Stimulated activated CD4-positive, alpha-beta T cell treated with anti-CD3 and anti-CD28 coated beads, Interleukin-4, amount 100 ng/mL, for 4 hours (primary cell): ENCODE measurements at places on chromosomes 13 and 19.

- DNase-seq: no peak
Measured at GRCh38 chr19:3049089-3049488, 13.2 kb downstream of the TLE5 start.

GRCh38 chr13:80374901-80375300, 34.0 kb upstream of the SPRY2 start:
- no peak for DNase-seq

DNA sequence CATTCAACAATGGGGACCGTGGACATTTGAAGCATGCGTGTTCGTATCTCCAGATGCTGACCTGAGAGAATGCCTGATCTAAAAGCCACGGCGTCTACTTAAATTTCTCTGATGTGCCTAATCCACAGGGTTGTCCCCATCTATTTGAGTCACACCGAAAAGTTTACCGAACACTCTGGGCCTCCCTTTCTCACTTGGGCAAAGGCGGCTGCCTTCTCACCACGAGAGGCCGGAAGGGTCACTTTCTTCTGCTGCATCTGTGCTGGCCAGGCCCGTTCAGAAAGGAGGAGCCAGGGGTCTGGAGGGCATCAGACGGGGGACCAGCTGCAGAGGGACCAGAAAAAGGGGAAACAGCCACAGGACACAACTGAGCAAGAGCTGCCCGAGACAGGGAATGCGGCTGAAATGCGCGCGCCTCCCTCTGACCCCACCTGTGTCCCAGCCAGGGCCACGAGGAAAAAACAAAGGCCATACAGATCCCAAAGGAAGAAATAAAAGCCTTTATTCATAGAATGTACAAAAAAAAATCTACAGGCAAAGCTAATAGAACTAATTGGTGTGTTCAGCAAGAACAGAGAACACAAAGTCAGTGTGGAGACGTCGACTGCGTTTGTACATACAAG, 71.3 kb upstream of the C13orf46 start:
- DNase-seq: no peak

- no peak for DNase-seq
Measured at GRCh38 chr13:99269627-99270241, 11.6 kb upstream of the GPR18 start.

DNA sequence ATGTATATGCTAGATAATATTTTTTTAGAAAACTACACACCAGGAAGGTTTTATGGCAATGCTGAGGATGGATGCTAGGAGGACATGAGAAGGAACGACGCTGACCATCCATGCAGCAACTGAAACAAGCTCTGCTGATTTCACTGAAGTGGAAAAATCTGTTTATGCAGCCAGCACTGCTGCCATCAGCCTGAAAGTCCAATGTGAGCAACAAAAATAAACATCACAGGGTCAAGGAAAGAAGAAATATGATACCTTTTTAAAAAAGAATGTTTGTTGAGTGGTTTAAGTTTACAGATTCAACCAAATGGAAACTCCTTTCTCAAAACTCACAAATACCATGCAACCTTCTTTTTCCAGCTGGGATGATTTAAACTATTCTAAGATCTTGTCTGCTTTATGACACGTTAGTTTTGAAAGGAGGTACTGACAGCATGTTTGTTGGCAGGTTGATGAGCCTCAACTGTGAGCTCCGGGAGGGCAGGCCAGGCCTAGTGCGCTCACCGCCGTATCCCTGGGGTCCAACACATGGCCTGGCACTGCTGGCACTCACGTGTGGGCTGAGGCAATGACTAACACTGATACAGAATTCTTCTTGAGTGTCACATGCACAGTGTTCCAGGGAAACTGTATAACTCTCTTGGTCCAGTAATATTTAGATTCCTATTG, 46.8 kb downstream of the LATS2 start:
- DNase-seq: no peak

GRCh38 chr13:37944869-37945442, 75.4 kb upstream of the TRPC4 start:
- no peak for DNase-seq

- no peak for DNase-seq
Measured at GRCh38 chr13:114167426-114167825, 11.6 kb upstream of the CFAP97D2 start.
